Tongue (tissue), 3 donors: ENCODE measurements at places on chromosomes 7 and 10. TPM values are rescaled to one million over a fixed set of nuclear protein-coding genes. Genes with fewer than 3 reads are reported as not detected.

DNA sequence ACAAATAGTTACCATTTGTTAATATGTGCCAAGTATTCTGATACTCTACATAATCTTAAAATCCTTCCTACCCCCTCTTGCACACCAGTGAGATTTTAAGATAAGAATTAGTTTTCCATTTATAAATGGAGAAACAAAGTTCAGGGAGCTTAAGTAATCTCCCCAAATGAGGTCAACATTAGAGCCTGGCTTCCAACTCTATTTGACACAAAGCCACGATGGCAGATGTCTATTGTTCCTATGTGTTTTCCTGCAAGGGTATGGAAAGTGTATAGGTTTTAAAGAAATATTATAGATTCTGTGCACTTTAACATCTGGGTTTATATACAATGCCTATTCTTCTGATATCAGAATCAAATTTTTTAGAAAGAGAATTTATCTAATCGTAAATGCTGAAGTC, 143.9 kb upstream of the SEMA3C start:
- peak; percentile 29 for DNase-seq

DNA sequence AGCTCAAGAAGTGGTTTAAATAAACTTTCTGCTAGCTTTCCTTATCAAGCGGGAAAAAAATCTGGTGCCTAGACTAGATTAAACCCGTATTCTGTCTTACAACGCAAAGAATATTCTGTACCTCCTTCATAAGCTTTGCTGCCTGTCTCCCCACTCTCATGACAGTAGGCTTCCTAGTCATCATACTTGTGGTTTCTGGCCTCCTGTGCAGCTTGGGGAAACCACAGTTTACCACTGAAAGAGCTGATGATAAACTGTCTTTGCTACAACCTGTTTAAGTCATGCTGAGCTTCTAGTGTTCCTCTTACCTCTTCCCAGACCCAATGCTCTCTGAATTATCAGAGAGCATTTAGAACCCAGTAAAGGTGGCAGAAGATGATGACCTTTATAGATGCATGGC, 55.0 kb downstream of the PODXL start:
- no peak for DNase-seq

The TBX20 gene
- total RNA-seq, result not detected

The SEMA3A gene
- total RNA-seq, result 16.1 TPM

DNA sequence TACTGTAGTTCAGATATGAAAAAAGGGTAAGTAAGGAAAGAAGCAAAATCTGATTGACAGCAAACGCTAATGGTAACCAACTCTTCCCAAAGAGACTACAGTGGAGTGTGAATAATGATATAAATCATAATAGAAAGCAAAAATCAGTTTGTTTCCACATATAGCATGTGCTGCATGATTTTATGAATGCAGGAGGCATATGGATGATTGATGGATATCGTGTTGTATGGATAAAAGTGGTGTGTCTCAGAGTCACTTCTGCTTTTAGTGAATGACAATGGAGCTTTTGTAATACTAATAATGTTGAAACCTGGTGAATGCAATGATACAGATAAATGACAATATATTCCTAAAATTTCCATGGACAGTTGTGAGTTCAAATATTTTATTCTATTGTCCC, 36.6 kb upstream of the PALS2 start:
- DNase-seq, result no peak

DNA sequence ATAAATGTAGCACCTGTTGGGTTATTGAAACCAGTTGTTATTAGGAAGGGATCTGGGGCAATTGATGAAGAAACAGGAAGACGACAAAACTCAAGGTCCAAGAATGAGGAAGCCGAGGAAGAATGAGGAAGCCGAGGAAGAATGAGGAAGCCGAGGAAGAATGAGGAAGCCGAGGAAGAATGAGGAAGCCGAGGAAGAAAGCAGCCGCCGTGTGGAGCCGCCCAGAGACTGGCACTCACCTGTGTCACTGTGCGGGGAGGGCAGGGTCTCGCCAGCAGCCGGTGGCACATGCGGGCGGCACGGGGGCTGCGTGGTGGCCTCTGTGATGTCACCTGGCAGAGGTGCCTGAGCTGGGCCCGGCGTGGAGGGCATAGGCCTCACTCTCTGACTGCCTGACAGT, 71.1 kb upstream of the CFAP46 start:
- DNase-seq, result no peak

- DNase-seq, result peak; percentile 78
These were observed 409 bp downstream of the DNMBP start for GRCh38 chr10:100009283-100009792.

The TACR2 gene
- total RNA-seq, result not detected

The PDE1C gene
- 9.9 TPM for total RNA-seq

DNA sequence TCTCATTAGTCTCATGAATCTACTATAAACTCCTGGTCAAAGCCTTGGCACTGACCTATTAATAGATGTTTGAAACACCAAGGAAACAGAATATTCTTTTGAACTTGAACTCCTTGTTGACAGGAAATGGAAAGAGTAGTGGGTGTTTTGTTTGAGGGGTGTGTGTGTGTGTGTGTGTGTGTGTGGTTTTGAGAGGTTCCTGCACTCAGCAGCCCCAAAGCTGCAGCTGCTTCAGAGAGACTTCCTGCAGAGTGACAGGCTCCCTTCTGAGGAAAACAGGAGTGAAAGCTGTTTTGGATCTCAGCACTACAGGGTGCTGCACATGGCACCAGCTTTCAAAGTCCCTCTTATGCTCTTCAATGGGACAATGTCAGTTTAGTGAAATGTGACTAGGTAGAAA, 546.5 kb upstream of the STEAP1 start:
- peak; percentile 3 for DNase-seq

DNA sequence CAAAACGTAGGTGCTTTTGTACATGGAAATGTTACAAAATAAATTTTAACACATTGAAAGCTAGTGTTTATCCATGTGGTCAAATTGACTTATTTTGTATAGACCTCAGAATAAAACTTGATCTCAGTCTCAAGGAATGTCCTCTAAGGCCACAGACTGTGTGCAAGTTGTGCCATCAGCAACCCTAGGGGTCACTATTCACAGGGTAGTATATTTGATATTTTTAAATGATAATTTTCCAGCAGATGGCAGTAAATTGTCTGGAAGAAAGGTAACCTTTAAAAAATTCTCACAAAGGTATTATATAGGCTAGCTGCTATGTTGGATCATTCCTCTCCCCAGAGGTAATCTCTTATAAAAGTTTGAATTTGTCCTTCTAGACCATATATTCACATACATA, 12.9 kb upstream of the SNX10 start:
- no peak for DNase-seq

The CACNB2 gene
- total RNA-seq, result 3.3 TPM

The MRC1 gene
- total RNA-seq, result 8.7 TPM

- no peak for DNase-seq
These were observed 277.0 kb upstream of the COBL start for GRCh38 chr7:51593628-51594027.

- no peak for DNase-seq
These were observed 102.3 kb downstream of the DYNC2I1 start for GRCh38 chr7:158958618-158959017.

The ZNF736 gene
- 24.1 TPM for total RNA-seq

GRCh38 chr7:151456782-151457181, 16.8 kb upstream of the CRYGN start:
- DNase-seq, result no peak

The ITGB8 gene
- 27.0 TPM for total RNA-seq

DNA sequence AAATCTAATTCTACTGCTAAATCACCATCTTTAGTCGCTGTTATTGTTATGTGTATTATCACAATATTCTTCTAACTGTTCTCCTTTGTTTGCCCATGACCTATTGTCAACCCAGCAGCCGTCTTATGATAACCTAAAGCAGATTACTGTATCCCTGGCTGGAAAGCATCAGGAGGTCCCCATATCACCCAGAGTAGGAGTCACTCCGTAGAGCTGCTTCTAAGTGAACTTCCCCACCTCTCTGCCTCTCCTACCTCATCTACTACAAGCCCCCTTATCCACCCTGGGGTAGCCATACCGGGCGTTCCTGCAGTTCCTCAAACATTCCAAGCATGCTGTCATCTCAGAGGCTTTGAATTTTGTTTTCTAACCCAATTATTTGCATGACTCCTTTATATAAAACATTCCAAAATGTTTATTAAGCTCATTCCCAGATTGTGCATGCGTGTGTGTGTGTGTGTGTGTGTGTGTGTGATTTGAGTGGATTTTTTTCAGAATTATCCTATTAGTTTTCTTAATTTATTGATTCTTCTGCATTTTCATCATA, 39.7 kb downstream of the POU6F2 start:
- DNase-seq, result no peak

DNA sequence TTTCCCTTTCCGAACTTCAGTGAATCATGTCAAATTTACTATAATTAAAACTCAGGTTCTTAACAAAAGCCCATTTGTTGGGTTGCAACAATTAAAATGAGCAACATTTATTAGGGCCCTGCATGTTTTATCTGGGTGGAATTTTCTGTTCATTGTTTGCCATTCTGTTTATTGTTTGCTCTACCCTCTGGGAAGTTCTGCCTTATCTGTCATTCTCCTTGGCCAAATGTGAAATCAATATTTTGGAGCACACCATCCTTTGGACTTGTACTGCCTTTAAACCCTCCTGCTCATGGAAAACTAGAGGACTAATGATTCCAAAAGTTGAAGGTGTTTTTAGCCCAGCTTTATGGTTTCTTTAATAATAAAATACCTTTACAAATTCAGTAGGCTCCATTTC, 134.5 kb upstream of the KCND2 start:
- no peak for DNase-seq

GRCh38 chr7:27245124-27245797, 2.7 kb downstream of the EVX1 start:
- no peak for DNase-seq

- DNase-seq, result no peak
These were observed 11.5 kb upstream of the MICU1 start for GRCh38 chr10:72637398-72637857.

DNA sequence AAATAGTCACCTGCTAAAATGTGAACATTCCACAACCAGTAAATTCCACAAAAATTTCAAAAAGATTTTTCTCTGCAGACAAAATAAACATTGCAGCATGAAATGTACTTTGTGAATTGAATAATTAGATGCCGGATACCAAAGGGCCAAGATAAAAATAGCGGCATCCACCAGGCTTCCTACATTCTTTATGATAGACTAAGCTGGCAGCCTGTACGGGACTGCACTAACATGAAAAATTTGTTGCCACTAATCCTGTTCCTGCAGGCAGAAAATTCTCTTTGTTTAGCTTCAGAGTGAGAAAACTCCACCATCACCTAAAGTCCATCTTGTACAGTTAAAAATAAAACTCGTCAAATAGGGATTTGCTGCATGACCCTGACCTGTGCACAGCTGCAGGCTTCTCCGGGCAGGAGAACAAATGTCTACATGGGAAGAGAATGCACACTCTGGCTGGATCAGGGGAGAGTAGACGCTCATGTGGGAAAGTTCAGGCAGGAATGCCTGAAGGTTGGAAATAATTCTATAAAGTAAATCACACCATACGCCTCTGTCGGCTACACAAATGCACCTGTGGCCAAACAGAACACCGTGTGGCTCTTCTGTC, 15.6 kb upstream of the ADO start:
- peak; percentile 60 for DNase-seq

GRCh38 chr10:132810141-132810806, 24.3 kb upstream of the NKX6-2 start:
- no peak for DNase-seq

DNA sequence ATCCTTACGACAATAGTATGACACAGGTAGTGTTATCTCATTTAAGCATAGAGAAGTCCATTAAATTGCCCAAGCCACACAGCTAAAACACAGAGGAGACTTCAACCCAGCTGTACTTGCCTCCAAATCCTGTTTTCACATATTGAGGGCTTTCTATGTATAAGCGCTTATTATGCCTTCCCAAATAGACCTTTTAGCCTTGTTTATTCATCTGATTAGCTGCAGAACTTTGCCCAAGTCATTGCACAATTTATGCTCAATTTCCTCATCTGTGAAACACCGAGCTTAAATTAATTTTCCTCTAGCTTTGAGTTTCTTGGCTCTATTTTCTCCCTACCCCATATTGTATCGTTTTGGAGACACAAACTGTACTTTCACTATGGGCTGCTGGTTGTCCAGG, 15.5 kb downstream of the NPS start:
- DNase-seq, result no peak

GRCh38 chr7:116310141-116310540, 99.8 kb downstream of the TES start:
- no peak for DNase-seq

- DNase-seq, result no peak
These were observed 8.1 kb downstream of the CHN2 start for GRCh38 chr7:29202651-29203069.

- DNase-seq, result peak; percentile 85
These were observed 57.3 kb downstream of the MAPK8 start for GRCh38 chr10:48363617-48364355.

DNA sequence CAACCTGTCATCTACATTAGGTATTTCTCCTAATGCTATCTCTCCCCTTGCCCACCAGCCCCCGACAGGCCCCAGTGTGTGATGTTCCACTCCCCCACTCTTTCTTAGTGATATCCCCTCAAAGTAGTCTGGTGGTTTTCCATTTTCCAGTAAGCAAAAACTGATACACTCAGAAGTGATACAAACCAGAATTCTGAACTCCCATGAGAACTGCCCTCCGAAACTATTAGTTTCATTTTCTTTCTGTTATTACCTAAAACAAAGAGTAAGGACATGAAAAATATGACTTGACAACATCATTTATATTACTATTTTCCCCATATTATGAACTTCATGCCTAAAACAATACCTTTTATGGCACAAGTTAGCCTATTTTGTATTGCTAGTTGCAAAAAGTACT, 175.0 kb downstream of the OTUD1 start:
- DNase-seq, result no peak

DNA sequence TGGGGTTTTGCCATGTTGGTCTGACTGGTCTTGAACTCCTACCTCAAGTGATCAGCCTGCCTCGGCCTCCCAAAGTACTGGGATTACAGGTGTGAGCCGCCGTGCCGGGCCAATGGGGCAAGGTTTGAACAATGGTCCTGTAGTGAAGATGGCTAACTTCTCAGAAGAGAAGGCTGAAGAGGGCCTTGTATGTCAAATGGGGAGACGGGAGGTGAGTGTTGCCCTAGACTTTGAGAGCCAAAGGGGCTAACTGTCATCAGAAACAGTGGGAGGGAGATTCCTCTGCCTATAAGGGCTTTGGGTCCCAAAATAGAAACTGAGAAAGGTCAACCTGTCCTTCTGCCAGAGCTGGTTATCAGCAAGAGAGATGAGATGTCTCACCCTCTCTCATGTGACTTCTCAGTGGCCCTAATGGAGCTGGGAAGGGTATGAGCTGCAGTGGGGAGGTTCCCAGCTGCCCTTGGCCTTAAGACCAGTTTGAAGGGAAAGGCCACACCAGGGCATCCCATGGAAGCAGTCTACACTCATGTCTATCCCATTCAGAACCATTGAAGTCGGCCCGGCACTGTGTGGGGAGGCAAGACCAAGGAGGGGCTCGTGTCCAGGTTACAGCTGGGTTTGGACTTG, 1.3 kb upstream of the SAMD8 start:
- peak; percentile 9 for DNase-seq

DNA sequence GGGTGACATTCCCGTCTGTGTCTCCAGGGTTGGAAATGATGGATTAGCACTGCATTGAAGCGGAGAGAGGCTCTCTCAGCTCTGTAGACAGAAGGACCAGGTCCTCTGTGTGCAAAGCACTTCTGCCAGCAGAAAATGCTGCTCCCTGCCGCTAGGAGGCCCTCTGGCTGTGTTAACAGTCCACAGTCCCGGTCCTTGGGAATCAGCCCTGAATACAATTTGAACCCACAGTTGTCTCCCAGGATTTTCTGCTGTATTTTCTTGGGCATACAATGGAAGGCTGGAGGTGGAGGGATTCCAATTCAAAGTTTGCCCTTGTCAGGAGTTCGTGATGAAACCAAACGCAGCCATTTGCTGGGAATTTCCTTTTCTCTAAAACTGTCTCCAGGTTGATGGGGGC, 205.2 kb downstream of the GLRX3 start:
- DNase-seq, result peak; percentile 50

GRCh38 chr10:102633287-102633686, 11.0 kb upstream of the TRIM8 start:
- DNase-seq, result peak; percentile 56
